NCI-H2227 treated with DMSO at 0.1 percent for 48 hours (cell line): ENCODE measurements at places on chromosomes 2 and 18.
A peak's percentile ranks its signal among the peaks of the same experiment; 100 is the strongest.

DNA sequence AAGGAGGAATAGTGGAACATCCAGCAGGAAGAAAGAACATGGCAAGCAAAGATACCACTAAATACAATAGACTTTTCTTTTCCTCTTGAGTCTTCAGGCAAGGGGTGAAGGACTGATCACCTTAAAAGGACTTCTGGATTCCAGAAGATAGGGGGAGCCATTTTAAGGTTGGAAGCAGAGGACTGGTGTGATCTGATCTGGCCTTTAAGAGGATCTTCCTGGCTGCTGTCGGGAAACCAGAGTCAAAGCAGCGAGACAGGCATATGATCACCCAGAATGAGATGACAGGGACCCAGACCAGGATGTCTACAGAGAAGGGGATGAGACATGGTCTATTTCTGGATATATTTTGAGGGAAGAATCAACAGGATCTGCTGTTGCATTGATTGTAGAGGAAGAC, 558.0 kb downstream of the STK39 start:
- no peak for DNase-seq

DNA sequence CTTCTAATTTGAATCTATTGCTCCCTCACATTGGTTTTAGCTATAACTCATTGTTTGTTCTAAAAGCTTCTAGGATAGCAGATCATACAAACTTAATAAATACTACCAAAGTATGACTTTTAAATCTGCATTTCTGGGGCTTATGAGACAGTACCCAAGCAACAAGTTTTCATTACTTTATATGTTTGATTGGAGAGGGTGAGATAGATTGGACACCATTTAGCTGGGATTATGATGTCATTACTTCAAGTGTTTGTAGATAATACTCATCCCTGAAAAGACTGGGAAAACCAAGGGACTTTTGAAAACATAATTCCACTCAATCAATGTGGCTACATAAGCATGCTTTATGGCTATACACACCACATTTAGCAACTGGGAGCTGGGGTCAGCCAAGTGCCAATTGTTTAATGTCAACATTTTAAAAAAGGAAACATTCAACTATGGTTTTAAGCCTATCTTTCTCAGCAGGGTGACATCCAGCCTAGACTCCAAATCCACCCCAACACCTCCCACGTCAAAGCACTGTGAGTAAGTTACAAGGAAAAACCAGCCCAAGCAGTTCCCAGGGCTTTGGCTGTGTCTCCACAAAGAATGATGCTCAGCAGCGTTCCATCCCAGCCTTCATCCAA, 119.9 kb downstream of the ETAA1 start:
- no peak for DNase-seq

- no peak for DNase-seq
Observed at GRCh38 chr2:102181919-102182635, 4.7 kb upstream of the IL1RL2 start.

DNA sequence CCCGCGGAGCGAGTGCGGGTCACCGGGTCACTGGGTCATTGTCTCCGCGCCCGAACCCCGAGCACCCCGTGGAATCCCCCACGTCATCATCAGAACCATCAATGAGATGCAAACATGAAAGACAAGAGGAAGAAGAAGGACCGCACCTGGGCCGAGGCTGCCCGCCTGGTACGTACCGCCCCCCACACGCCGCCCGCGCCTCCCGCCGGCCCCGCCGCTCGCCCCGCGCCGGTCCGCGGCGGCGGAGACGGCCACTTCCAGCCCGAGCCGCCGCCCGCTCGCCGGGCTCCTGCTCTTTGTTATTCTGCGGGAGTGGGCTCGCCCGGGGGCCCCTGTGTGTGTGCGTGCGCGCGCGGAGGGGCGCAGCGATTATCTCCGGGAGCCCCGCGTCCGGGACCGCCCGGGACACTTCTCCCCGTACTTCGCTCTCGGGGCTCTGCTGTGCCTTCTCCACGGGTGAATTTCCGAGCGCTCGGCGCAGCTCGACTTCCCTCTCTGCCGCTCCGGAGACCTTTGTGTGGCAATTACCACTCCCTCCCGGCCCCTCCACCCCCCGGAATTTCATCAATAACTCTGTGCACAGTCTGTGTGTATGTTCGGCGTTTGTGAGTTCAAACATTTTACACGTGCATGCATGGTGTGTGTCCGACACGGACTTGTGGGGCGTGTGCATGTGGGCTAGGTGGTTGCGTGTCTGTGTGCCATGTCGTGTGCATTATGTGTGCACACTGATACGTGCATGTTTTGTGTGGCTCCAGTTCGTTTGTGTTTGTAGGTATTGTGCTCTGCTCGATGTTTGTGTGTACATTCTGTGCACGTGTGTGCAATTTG, 714 bp downstream of the ASXL3 start:
- peak; percentile 54 for DNase-seq

DNA sequence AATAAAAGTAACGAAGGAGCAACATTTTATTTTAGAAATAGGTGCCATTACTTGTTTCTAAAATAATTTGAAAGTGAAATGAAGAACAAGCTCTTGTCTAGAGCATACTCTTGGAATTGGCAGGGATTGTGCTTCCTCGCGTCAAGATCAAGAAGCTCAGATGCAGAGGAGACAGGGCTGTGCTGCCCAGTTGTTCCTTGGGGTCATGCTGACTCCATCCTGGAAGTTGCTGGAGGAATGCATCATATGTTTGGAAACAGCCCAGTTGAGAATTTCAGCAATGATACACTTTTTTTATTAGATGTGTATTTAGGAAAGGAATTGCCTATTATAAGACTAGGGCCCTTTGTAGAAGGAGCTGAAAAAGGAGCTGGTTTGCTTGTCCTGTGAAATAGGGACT, 17.2 kb downstream of the LTBP1 start:
- no peak for DNase-seq

DNA sequence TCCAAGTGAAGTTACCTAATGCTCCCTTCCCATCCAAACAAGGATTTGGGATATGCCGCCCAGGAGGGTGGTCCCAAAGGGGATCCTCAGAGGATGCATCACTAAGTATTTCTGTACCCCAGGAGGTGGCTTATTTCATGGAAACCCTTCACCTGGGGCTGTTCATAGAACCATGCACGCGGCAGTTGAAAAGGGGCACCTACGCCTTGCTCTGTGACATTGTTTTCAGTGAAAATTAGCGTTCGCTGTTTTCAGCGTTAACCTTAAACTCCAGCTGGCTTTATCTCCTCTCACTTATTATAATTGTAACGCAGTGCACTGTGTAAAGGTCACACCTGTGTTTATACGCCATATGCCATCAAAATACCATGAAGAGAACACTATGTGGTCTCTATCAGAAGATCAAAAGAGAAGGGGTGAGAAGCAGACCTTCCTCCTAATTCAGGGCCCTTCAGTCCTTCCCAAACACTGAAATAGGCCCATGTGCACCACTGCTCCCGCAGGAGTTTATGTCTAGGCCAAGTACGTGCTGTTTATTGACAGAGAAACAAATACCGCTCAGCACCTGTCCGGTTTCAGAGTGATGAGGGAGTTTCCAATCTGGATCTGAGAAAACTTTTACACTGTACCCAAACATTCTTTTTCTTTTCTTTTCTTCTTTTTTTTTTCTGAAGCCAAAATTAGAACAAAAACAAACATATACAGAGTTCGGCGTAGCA, 162.1 kb downstream of the BCL2 start:
- DNase-seq = peak; percentile 11

GRCh38 chr2:68577183-68577582, 66.2 kb upstream of the PROKR1 start:
- DNase-seq = no peak

DNA sequence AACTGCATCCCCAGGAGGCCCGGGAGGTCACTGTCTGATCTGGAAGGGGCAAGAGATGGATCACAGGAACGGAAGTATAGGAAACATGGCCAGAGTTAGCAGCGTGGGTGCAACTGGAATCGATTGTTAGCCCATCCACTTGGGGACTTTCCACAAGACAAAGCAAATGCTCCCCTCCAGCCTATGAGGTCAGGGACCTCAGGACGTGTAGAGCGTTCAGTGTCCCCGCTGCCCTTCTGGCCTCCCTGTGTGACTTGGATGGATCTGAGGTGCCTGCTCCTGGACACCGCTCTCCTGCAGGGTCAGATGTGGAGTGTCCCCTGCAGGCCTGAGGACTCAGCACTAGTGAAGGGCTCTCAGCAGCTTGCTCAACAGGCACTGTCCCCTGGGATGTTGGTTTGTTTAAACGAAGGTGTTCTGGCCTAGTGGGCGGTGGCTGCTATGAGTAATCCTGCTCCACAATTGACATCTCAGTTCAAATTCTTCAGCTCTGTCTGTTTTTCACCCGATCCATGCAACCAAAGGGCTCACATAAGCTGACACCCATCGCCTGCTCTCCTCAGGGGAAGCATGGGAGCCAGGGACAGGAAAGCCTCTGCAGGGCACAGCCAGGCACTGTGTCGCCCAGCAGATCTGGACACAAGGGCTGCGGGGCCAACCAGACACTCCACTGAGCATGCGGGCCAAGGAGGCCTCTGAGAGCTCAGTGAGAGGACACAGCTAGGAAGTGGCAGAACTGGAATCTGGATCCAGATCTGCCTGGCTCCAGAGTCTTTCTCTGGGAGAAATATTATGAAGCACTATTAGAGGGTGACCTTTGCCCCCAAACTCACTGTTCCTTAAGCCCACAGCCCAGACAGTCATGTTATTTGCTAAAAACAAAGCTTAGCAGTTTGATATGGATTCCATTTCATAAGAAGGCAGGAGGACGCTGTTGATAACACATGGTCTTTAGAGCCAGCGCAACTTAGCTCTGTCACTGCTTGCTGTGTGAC, 78.5 kb downstream of the RHOB start:
- DNase-seq = no peak

DNA sequence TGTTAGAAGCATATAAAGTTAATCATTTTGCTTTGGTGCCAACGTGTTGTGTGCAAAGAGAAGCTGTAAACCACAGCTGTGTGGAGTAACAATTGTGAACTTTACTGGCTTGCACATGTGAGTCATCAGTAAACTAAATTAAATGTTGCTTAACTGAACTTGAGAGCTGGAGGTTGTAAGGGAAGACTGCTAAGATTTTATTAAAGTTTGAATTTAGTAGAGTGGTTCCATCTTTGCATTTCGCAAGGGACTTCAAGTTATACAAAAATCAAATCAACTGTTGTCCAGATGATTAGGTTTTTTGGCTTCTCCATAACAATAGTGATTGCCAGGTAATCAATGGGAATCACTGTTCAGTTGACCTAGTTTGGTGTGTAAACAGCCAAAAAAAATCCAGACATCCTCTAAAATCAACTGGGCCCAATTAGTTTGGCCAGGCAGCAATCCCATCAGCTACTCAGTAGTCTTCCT, 247.4 kb downstream of the MYO3B start:
- DNase-seq = no peak

DNA sequence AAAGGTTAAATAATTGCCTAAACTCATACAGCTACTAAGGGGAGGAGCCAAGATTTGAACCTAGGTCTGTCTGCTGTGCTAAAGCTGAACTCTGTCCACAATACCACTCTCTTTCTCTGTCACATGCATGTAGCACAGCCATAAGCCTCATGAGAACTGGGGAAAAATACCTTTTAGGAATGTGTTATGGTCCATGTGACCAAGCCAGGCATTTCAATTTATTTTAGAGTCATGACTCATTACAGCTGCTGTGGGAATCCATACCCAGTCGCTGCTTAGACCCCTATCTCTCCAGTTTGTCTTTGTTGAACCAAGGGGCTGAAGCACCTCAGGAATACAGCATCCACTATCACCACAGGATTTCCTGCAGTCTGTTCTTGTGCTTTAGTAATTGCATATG, 200.0 kb upstream of the SIX3 start:
- no peak for DNase-seq

DNA sequence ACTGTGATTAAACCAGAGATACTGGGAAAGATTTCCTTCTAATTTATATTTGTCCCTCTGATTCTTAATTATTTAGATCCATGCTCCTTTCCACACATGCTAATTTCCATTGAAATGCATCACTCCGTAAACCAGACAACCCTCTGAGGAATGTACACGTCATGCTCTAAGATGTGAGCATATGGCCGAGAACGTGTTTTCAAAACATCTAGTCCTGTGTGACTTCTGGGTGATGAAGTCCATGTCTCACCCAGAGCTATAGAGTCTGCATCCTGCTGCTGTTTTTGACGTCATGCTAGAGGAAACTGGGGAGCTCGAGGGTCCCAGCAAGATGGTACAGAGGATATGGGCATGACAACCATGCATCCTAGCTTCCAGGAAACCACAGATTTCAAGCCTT, 53.6 kb downstream of the CAPN13 start:
- DNase-seq = no peak

DNA sequence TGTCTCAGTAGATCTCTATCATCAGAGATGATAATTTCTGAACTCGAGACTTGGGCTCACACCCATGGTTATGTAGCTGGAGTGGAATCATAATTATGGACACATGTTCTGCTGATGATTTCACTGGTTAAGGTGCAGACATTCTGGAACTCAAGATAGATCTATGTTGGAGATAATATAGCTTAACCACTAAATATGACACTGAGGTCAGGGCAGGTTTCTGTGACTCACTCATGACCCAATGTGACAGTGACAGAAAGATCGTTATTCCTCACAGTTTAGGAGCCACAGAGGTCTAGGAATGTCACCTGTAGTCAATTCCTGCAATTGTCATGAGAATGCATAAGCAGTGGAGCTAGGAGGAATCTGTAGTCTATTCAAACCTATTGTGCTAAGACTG, 828.6 kb downstream of the TRIB2 start:
- DNase-seq = no peak

DNA sequence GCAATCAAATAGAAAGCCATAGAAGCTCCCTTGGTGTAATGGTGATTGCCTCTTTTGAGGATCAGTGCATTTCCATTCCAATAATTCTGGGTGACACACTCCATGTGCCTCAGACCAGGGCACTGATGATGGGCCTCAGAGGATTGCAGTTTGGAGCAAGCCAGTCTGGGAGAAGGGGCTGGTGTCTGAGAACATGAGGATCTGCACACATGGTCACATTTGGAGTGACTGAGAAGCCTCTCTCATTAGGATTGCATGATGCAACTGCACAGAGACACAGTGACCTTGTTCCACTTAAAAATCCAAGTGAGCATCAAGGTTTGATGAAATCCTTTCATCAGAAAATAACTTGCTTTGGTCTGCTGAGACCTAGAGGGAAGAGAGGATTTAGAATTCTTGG, 216.4 kb downstream of the ANKRD30B start:
- no peak for DNase-seq

DNA sequence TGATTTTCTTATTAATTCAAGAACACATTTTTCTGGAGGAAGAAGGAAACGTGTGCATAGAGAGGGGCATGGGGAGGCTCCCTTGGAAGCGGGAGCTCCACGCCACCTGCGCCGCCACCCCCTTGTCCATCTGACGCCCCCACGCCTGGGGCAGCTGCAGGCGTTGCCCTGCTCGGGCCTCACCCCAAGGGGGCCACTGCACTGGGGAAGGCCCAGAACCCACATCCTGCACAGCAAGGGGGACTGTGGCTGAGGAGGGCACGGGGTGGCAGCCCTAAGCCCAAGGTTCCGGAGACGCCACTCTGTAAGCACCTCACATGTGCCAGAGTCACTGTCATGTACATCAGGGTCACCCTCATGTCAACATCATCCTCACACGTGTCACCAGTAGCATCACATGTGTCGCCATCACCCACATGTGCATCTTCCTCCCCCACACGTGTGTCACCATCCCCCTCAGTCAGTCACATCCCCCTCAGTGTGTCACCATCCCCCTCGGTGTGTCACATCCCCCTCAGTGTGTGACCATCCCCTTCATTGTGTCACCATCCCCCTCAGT, 486.7 kb upstream of the SALL3 start:
- DNase-seq = no peak
